Nucleus accumbens (tissue), 56 donors: ENCODE measurements at places on chromosomes 3 and 15.

DNA sequence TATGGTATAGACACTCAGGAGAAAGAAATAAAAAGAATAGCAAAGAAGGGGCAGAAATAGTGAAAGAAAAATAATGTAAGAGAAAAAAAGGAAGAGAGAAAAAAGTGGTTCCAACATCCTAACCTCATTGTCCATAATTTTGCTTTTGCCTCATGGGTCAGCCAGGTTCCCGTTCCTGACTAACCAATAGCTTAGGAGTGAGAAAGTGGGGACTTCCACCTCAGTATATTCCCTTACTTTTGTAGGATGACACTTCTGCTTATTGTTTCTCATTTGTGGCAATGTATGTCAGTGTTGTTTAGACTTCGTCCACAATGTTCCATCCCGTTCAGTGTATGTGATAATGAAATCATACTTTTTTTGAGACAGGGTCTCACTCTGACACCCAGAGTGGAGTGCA lies 9.3 kb upstream of the SLC12A8 start:
- DNase-seq = no peak

DNA sequence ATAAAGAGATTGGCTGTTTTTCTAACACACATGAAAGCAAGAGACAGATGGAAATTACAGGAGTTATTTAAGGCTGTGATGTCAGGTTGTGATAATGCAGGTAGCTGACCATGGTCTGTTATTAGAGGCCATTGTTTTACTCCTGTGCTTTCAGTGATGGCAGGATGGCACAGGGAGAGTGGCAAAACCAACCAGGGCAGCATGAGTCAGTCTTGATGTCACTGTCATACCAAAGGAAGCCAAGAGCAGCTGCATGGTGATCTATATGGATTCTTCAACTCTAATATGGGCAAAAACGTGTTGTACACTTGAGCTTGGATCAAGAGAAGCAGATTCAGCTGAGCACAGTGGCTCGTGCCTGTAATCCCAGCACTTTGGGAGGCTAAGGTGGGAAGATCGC lies 91.8 kb upstream of the LMOD3 start:
- no peak for DNase-seq

- no peak for DNase-seq
Measured at GRCh38 chr3:107446706-107447105, 69.5 kb downstream of the CCDC54 start.

- DNase-seq = peak; percentile 35
Measured at GRCh38 chr3:183584246-183584913, 28.9 kb upstream of the KLHL6 start.

GRCh38 chr3:105798381-105798934 lies 70.4 kb downstream of the CBLB start:
- no peak for DNase-seq

DNA sequence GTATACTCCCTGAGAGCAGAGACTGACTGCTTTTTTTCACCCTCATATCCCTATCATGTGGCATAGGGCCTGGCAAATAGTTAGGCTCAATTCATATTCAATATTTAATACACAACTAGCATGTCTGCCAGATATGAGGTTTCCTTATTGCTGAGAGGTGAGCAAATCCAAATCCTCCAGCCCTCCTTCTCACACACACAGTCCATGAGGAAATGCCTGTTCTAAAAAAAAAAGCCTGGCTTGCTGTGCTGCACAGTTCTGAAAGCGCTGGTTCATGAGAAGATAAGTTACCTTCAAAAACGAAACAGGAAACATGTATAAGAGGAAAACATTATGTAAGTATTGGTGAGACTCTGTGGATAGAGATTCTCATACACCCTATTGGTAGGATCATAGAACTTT lies 15.5 kb upstream of the ACAP2 start:
- no peak for DNase-seq

GRCh38 chr3:71705681-71706080 lies 19.5 kb downstream of the EIF4E3 start:
- no peak for DNase-seq

DNA sequence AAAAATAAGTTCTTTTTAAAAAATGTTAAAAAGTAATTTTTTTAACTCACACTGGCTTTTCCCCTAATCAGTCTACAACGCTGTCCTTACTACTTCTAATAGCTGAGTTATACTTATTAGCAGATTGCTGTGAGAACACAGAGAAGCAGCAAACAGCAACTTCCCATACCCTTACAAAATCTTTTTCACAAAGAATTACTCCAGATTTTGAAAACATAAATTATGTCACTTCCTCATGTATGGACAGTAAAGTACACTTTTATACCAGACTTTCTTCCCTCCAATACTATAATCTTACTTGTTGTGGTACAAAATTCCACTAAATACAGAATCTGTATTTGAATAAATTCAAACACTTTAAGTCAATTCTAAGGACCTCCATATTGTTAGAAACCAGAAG lies 2.1 kb downstream of the PHC3 start:
- no peak for DNase-seq

GRCh38 chr3:196518966-196519717 lies 4.0 kb upstream of the SMCO1 start:
- no peak for DNase-seq

GRCh38 chr3:48344867-48345507 lies 11.5 kb upstream of the SPINK8 start:
- no peak for DNase-seq

- DNase-seq = no peak
Measured at GRCh38 chr3:64332459-64333350, 107.4 kb upstream of the PRICKLE2 start.

GRCh38 chr15:78838489-78838888 lies 27.2 kb upstream of the ADAMTS7 start:
- no peak for DNase-seq

DNA sequence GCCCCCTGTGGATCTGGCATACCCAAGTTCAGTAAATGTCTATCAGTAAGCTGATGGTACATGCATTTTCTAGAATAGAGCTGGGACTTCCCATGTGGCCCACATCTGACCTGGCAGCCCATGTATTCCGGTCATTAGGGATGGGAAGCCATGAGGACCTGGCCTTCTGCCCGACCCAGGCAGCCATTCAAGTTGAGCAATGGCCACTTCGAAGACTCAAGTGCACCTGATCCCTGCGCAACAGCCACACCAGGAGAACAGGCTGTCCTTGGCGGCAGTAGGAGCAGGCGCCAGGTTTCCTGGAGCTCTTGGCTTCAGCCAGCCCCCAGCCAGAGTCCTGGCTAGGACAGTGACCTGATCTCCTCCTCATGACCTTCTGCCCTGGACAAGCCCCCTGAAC lies 14.6 kb downstream of the HEMK1 start:
- DNase-seq = no peak

GRCh38 chr3:148680289-148680688 lies 17.4 kb upstream of the AGTR1 start:
- DNase-seq = no peak

DNA sequence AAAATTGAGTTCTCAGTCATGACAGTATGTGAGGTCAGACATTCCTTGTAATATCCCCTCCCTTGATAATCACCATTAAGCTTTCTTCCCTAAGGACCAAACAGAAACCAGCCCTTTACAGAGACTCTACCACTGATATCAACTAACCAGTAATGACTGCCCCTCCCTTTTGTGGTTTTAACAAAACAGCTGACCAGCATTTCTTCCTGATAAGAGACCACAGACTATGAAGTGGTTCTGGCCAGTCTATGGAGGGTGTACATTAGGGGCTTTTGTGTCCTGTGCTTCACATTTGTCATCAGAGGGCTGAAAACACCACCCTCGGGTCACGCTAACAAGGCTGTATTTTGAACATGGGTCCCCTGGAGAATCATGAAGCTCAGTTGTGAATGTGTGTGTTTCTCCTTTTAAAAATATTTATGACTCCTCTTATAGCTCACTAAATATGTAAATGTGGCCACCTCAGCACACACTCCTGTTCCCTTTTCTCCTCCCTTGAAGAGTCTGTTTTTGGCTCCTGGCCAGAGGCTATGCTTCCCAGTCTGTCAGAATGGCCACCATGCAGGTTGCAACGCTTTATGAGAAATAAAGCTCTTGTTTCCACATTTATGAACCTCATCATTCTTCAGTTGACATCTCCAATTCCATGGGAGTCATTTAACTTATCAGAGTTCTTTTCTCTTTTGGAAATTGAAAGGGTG lies 239.3 kb downstream of the CPNE4 start:
- no peak for DNase-seq

DNA sequence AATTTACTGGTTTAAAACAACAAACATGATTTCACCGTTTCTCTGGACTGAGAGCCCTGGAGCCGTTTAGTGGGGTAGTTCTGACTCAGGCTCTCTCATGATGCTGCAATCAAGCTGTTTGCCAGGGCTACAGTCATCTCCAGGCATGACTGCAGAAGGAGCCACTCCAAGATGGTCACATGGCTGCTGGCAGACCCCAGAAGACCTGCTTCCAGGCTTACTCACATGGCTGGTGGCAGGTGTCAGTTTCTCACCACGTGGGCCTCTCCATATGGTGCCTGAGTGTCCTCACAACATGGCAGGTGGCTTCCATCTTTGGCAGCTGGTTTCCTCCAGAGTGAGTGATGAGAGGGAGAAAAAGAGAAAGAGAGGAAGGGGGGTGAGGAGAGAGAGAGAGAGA lies 378.3 kb upstream of the RGMA start:
- DNase-seq = no peak

DNA sequence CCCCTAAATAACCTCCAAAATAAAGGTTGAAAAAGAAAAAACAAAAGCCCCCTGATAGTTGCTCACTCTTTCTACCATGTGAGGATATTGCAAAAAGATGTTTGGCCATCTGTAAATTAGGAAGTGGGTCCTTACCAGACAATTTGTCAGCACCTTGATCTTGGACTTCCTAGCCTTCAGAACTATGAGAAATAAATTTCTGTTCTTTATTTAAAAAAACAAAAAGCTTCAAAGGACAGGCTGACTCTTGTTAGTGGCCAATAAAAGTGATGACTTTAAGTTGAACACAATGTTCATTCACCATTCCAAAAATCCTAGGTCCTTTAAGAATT lies 103.5 kb downstream of the CBLB start:
- DNase-seq = no peak

- DNase-seq = no peak
Measured at GRCh38 chr3:10857235-10857634, 41.2 kb downstream of the SLC6A11 start.

DNA sequence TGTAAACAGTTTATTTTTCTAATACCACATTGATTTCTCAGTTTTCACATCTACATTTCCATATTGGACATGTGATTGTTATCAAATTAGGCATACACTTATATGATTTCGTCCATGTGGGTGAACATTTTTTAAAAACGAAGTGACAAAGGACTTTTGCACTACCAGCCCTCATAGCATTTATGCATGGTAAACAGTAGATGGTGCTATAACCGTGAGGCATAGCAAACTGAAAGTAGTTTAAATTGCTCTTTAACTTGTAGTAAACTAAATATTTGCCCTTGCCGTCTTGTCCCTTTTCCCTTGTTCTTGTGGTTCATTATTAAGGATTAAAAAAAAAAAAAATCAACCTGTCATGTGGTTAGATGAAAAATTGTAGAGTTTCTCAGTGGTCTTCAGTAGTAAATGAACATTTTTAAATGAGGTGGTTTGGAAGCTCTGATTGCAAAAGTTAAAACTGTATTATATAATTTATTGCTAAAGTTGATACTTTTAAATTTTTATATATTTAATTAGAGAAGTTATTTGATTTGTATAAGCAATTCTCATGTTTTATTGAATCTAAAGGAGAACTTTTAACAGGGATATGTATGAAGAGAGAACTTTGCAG lies 24.0 kb downstream of the STX19 start:
- no peak for DNase-seq

DNA sequence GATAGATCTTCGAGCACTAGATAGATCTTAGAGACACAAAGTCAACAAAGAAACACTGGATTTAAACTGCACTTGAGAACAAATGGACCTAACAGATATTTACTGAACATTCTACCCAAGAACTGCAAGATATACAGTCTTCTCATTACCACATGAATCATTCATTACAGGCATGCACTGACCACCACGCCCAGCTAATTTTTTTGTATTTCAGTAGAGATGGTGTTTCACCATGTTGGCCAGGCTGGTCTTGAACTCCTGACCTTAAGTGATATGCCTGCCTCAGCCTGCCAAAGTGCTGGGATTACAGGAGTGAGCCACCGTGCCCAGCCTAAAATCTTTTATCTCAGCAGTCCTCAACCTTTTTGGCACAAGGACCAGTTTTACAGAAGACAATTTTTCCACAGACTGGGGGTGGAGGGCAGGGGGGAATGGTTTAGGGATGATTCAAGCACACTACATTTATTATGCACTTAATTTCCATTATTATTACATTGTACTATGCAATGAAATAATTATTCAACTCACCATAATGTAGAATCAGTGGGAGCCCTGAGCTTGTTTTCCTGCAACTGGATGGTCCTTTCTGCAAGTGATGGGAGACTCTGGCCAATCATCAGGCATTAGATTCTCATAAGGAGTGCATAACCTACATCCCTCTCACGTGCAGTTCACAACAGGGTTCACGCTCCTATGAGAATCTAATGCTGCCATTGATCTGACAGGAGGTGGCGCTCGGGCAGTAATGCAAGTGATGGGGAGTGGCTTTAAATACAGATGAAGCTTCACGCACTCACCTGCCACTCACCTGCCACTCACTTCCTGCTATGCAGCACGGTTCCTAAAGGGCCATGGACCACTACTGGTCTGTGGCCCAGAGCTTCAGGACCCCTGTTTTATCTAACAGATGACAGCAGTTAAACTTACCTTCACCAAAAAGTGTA lies 21.7 kb downstream of the CSNK1G1 start:
- no peak for DNase-seq

DNA sequence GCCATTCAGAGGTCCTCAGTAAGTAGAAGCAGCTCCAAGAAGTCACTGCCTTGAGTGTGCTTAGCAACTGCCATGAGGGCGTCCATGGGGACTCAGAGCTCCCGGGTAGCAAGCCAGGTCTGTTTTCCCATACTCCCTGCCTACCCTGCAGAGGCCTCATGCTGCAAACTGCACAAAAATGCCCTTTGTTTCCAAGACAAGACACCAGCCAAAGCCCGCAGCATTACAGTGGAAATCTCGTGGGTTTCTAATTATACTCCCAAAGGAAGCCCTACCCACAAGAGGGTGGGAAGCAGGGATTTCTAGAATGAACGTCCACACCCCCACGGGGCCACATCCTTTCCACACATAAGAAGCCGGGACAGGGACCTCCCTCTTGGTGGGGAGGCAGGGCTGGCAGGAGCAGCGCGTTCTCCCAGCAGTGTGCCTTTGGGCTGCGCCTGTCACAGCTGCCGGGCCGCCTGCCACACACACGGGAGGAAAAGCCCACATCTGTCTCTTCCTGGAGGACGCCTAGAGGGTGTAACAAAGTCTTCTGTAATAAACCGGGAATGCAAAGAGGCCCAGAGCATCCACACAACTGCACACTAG lies 31.1 kb downstream of the FAM174B start:
- peak; percentile 56 for DNase-seq

- DNase-seq = no peak
Measured at GRCh38 chr15:68617001-68617400, 38.2 kb downstream of the CORO2B start.
